ENCODE measurements at places on chromosomes 1 and 21.

DNA sequence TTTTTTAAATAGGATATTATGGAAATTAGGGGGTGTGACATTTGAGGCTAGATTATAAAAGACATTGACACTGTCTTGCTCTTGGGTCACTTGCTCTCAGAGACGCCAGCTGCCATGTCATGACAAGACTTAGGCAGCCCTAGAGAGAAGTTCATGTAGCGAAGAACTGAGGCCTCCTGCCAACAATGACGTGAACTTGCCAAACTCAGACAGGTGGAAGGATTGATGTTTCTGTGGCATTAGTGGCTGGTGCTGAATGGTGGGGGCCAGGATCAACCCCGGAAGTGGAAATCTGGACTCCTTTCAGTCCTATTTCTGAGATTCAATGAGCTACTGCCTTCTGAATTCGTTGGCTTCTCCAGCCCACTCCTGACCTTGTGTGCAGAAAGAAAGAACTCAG is 14.7 kb downstream of the NCF2 start:
- no peak for DNase-seq

DNA sequence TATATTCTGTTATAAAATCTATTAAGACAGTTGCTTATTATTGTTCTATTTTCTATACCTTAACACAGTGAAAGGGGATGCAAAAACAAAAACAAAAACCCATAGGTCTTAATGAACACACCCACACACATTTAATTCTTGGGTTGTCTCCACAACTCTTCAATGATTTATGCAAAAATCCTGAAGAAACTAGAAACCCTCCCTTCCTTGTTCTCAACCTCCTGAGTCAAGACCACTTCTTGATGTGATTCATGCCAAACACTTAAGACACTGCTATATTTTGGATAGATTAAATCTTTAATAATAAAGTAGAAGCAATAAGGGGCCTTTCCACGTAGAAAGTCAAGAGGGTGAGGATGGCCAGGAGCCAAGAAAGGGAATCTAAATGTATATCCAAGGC is 23.4 kb downstream of the SCAF4 start:
- no peak for DNase-seq

DNA sequence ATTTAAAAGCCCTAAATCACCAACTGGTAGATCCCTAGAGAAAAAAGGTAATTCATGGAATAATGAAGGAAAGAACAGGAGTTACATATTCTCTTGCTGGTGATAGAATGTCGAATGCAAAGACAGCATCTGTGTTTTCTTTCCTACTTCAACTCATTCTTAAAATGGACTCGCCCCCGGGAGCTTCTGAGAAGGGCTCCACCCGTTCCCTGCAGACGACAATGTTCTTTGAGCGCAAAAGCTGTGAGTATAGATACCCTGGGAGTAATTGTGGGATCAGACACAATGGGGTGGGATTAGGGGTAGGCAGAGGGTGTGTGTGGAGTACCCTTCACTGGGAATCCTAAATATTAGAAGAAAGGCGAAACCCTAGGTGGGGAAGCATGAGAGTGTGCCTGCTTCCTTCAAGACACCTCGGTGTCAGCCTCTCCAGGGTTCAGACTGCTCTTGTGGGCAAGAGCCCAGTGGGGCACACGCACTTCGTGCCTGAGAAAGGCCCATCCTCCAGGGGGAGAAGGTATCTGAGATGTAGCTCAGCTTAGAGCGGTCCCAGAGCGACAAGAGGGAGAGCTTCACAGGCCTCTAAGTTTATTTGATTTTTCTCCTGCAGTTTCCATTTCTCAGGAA is 123.3 kb upstream of the DPYD start:
- DNase-seq: no peak

GRCh38 chr1:7476861-7477547 is 294.1 kb upstream of the VAMP3 start:
- DNase-seq: no peak

- no peak for DNase-seq
Observed at GRCh38 chr1:187032982-187033692, 204.4 kb downstream of the PLA2G4A start.

- no peak for DNase-seq
Observed at GRCh38 chr1:200737647-200738291, 924 bp upstream of the CAMSAP2 start.
